ENCODE measurements at places on chromosomes 1 and 21.

- no peak for DNase-seq
Observed at GRCh38 chr1:11519629-11520031, 40.7 kb downstream of the DISP3 start.

DNA sequence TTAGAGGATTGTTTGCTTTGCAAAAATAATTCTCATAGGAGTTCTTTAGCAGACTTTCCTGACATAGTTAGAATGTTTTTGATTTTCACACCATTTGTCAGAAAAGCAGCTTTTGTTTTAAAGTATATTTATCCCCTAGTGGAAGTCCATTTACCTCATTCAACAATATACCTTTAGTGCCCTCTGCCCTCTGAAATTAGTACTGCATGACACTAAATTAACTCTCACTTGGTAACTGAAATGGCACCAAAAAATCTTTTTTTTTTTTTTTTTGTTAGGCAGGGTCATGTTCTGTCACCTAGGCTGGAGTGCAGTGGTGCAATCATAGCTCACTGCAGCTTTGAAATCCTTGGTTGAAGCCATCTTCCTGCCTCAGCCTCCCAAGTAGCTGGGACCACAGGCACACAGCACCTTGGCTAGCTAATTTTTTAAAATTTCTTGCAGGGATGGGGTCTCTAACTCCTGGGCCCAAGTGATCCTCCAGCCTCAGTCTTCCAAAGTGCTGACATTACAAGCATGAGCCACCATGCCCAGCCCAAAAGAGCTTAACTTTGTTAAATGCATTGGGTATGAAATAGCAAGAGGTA is 13.6 kb downstream of the LRRC42 start:
- no peak for DNase-seq

DNA sequence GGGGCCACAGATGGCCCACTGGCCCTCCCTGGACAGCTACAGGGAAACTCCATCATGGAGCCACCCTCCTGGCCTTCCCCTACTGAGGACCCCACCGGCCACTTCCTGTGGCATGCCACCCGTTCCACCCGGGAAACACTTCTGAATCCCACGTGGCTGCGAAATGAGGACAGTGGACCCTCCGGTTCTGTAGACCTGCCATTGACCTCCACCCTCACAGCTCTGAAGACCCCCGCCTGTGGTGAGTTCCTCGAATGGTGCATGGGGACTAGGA is 40.3 kb downstream of the UMODL1 start:
- no peak for DNase-seq

DNA sequence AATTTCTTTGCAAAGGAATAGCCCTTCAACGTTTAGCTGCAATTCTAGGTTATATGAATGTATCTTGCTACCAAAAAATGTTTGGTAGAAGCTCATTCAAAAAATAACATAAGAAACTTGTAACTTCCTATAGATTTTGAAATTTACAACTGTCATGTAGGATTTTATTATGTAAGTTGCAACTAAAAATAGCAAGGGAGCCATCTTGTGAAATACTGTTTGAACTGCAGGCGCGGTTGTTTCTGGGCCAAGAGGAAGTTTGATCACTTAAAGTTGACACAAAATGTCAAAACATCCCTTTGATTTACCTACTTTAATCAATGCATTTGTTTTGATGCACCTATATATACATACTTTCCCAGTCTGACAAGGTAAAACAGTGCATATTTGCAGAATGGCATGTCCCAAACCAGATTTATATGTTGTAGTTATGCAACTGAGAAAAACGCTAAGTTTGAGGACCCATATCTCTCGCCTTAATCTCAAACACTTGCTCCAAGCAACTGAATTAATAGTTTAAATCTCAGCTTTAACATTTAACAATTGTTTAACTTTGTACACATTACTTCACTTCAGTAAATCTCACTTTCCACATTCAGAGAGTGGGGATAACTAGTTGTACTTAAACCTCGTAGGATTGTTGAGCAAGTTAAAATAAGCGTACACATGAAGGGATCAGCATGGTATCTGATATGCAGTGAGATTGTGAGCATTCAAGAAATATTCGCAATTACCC is 63.9 kb downstream of the KCNK2 start:
- peak; percentile 14 for DNase-seq

DNA sequence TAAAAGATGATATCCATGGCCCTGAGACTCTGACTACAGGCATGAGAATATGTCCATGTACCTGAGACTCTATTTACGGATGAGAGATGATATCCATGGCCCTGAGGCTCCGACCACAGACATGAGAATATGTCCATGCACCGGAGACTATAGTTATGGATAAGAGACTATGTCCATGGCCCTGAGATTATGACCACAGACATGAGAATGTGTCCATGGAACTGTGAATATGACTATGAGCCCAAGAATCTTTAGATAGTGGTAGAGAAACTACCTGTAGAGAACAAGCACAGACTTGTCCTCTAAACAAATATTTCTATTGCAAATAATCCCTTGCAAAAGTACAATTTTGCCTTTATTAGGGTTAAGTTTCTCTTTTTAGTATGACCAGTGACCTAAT is 263.2 kb downstream of the PCP4 start:
- no peak for DNase-seq

GRCh38 chr1:35350872-35351271 is 82.4 kb downstream of the ZMYM4 start:
- DNase-seq, result no peak

DNA sequence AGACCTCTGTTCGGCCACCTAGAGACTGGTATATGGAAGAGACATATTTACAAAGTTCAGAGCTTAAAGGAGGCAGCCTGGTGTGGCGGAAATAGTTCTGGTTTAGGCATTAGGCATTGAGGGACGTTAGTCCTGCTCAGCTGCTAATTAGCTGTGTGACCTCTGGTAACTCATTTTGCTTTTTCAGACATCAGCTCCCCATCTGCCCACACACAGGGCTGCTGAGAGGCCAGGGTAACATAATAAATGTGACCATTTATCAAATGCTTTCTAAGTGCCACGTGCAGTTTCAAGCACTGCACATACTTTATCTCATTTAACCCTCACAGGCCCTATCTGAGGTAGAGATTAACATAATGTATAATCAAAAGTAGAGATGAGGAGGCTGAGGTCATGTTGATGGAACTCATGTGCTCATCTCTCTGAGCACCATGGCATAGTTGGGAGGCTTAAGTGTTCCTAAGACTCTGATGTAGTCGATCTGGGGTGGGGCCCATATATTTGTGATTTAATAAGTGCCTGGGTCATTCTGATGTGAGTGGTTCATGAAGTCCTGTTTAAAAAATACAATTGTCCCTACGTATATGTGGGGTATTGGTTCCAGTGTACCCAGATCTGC is 267.2 kb upstream of the PLXNA2 start:
- DNase-seq, result no peak

GRCh38 chr1:174414203-174414602 is 33.6 kb upstream of the GPR52 start:
- no peak for DNase-seq

DNA sequence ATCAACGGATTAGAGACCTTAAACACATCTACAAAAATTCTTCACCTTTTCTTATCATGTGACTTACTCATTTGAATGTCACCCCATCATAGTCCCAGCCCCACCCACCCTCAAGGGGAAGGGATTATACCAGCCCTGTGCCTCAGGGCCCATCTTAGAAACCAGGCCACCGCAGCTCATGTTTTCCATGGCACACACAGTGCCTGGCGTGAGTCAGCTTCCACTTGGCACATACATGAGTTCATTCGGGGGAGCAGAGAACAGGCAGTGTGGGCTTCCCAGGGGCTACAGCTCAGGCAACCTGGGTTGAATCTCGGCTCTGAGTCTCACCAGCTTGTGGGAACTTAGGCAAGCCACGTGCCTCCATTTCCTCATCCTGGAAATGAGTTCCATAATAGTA is 310.6 kb downstream of the NPHP4 start:
- no peak for DNase-seq

GRCh38 chr1:156114101-156114918 is at the start of gene LMNA:
Gene LMNA, plus strand, starts transcription at chr1:156114711. Its CDS starts 208 bp downstream, at chr1:156114919.
- DNase-seq, result peak; percentile 68

DNA sequence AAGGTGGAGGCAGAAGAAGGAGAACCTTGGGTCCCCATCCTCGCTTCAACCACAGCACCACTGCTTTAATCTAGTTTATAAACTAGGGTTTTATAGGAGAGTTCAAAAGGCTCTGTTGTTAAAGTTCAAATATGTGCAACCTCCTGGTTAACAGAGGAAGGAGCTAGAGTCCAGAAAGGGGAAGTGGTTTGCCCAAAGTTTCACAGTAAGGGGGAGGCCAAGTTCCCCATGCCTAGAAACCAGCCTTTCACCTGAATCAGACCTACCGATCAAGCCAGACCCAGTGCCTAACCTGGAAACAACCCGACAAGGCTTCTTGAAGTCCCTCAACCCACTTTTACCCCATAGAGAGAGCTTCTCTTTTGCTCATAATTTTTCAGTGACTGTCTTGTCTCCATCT is 106.5 kb downstream of the PLPP3 start:
- DNase-seq, result no peak

DNA sequence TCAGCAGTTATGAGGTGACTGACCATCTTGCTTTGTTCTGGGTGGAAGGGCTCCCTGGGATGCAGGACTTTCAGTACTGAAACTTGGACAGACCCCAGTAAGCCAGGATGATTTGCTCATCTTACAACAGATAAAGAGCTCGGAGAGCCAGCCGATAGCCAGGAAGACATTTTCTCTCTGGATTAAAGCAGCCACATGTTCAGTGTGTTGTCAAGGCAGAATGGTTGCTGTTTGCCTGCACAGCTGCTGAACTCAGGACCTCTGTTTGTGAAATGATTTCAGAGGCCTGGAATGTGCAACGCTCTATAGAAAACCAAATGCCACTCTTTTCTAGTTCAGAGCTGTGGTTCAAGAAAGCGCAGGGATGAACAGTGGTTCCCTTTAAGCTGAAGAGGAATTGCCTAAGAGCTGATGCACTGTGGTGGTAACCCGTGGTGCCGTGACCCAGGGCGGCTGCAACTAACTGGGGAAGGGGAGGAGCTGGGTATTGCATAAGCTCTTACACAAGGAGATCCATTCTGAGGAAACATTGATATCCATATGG is 40.7 kb downstream of the CASQ2 start:
- DNase-seq, result peak; percentile 53

DNA sequence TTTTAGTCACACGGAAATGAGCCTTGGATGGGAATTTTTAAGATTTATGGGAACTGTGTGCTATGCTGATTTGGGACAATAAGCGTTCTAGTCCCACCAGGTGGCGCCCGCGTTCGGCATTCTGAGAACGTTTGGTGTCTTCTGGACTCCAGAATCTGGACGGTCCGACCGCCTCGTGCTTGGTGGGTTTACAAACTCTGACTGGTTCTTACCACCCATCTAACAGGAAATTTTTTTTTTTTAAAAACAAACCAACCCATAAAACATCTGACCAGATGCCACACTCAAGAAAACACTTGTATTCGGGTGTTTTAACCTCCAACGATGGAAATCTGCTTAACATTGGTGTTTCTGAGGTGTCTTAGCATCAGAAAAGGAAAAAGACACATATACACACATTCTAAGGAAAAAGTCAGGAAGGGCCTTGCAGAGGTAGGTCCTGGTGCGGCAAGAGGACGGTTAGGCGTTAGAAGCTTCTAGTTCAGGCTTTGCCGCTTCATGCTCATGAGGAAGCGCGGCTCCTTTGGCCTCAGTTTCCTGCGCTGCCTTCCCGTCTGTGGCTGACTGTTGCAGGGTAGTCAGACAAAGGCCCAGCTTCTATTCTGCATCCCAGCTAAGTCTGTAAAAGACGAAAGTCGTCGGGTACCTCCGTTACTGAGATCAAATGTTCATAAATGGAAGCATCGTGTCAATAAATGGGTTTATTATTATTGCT is 814 bp upstream of the DYRK3 start:
- DNase-seq, result peak; percentile 93
